Stimulated activated CD8-positive, alpha-beta memory T cell treated with anti-CD3 and anti-CD28 coated beads, Interleukin-4, amount 100 ng/mL, for 48 hours (primary cell): ENCODE measurements at places on chromosomes 4 and X.

- DNase-seq = no peak
These were observed 104.9 kb downstream of the PCDH18 start for GRCh38 chr4:137427411-137427810.

GRCh38 chr4:104490770-104491480, 3.8 kb downstream of the CXXC4 start:
- peak; percentile 54 for DNase-seq

- no peak for DNase-seq
These were observed 43.1 kb upstream of the MTM1 start for GRCh38 chrX:150525061-150525919.

- peak; percentile 46 for DNase-seq
These were observed 54.8 kb downstream of the C4orf51 start for GRCh38 chr4:145734576-145735346.

DNA sequence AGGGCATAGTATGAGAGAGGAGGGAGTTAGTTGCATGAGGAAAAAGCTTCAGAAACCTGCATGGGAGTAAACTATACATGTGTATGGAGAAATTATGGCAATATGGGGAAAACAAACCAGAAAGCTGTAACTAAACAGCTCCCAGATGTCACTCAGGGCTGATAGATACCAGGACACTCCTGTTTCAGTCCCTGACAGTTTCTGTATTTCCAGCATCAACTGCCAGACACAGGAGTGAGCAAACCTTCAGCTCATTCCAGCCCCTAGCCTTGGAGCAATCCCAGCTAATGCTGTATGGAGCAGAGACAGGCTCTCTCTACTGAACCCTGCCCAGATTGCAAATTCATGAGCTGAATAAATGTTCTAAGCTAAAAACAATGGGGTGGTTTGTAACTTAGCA, 382.9 kb upstream of the MAGEB18 start:
- DNase-seq = no peak

DNA sequence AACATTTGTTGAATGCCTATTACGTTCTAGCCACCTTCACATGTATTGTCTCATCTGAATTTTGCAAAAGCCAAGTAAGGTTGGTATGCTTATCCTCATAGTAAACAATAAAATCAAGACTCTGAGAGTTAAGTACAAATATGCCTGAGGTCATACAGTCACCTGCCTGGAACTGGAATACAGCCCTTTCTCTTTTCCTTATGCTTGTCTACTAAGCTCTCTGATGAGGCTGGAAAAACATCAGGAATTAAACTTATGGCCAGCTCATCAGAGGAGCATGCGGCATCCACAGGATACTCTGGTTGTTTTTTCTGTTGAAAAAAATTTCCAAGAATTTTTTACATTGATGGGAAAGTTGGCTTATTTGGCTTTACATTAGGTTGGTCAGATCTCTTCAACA, 35.5 kb downstream of the NCAPG start:
- no peak for DNase-seq

- no peak for DNase-seq
These were observed 57.0 kb upstream of the PPP2R3B start for GRCh38 chrX:443536-444210.

GRCh38 chr4:37793562-37793961, 32.9 kb upstream of the PGM2 start:
- no peak for DNase-seq
